ENCODE measurements at places on chromosomes 1 and 21.

DNA sequence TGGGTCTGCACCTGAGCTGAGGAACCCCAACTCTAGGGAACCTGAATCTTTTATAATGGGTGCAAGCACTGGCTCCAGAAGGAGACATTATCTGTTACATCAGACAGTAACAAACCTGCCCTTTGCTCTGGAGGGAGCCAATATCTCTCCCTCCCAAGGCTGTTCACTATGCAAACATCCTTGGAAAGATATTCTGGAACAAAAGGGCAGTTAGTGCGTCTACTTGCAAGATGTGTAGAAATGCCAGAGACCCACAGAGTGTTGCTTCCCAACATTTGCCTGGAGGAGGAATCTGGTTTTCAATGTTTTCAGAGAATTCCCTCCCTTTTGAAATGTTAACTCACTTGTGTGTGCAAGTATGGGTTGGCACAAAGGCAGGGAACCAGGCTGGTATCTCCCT, 31.9 kb downstream of the UMODL1 start:
- DNase-seq = no peak

DNA sequence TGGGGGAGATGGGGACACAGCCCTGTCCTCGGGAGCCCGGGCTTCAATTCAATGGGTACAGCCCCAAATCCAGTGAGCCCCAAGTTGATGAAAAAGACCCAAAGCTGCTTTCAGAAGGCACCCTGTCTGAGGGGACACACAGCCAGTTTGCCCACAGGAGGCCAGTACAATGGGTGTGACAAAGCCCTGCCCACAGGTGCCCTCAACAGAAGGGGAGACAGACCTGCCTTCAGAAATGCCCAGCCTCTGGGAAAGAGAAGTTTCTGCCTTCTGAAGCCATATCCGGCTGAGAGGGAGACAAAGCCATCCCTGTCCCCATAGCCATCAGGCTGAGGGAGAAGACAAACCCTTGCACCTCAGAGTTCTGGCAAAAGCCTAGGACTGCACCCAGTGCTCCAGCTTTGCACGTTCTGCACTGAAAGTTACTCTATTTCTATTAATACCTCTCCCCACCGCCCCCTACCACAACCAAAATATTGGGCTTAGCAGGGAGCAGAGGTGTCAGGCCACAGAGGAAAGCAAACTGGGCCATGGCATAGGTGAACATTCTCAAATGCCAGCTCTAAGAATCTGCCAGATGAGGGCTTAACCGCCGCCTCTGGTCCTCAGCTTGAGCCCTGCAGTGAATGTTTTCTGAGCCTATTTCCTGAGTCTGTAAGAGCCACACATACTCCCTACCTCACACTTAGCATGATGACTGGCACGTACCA, 18.0 kb upstream of the PTAFR start:
- DNase-seq = no peak

- DNase-seq = peak; percentile 26
Observed at GRCh38 chr1:198660341-198661261, 21.8 kb downstream of the PTPRC start.

DNA sequence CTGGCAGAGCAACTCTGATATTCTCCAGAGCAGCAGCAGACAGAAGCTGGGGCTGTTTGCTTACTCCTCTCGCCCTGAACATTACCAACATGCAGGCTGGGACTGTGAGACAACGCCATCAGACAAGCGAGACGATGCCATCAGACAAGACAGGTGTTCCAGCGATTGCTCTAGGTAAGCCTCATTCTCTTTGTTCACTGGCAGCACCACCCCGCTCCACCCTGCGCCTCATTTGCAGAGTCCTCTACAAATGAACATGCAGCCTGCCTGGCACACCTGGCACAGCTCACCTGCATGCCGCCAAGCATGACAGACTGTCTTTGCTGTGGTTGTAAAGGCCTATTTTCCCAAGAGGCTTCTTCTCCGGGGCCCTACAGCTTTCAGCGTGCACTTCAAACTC, 346.2 kb downstream of the SMYD3 start:
- no peak for DNase-seq

GRCh38 chr1:53740621-53741105, 1.7 kb upstream of the GLIS1 start:
- DNase-seq = no peak

GRCh38 chr1:75855010-75855409, 58.3 kb downstream of the MSH4 start:
- no peak for DNase-seq

DNA sequence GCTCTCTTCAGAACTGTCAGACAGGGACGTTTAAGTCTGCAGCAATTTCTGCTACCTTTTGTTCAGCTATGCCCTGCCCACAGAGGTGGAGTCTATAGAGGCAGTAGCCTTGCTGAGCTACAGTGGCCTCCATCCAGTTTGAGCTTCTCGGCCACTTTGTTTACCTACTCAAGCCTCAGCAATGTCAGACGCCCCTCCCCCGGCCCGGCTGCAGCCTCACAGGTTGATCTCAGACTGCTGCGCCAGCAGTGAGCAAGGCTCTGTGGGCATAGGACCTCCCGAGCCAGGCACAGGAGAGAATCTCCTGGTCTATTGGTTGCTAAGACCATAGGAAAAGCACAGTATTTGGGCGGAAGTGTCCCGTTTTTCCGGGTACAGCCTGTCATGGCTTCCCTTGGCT, 89.9 kb upstream of the PDC start:
- DNase-seq = no peak

- DNase-seq = no peak
Observed at GRCh38 chr1:90558126-90558525, 159.0 kb downstream of the BARHL2 start.

- DNase-seq = no peak
Observed at GRCh38 chr1:201841265-201841912, 12.4 kb downstream of the IPO9 start.

- DNase-seq = no peak
Observed at GRCh38 chr21:26148071-26148839, 22.3 kb downstream of the APP start.

DNA sequence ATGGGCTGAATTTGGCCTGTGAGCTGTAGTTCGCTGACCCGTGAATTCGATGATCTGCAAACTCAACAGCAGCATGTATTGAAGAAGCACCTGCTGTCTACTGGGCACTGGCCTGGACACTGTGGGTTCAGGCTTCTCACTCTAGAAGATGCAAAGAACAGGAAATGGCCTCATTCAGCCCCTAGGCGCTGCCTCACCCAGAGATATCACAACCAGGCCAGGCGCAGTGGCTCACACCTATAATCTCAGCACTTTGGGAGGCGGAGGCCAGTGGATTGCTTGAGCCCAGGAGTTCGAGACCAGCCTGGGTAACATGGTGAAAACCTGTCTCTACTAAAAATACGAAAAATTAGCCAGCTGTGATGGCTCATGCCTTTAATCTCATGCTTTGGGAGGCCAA, 23.6 kb downstream of the MFAP2 start:
- DNase-seq = no peak

- no peak for DNase-seq
Observed at GRCh38 chr1:67162954-67163353, 3.3 kb upstream of the IL23R start.

DNA sequence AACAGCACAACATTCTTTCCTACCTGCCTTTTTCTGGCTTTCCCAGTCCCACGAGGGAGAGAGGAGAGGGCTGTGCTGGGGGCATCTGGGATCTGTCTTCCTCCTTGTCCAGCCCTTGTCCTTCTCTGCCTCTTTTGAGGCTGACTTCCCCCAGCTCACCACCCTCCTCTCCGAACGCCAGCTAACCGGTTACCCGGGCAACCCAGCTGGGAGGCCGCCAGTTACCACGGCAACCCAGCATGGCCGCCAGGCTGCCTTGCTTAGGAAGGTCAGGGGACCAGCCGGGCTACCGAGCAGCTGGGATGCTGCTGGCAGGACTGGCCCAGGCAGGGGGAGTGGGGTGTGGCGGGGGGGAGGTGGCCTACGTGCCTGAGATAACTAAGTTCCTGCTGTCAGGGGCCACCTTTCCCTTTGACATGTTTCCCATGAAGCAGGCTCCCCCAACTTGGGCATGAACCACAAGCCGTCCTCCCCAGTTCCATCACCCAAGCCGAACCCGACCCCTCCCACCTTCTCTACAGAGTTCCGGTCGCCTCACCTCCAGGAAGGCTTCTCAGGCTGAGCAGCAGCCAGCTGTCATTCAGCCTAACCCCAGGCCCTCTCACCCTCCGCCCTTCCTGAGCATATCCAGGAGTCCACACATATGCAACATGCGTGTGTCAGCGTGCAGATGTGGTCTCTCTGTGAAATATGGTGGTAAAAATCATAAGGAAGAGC, 8.7 kb downstream of the PLEKHA6 start:
- no peak for DNase-seq

- no peak for DNase-seq
Observed at GRCh38 chr1:167879508-167879907, 34.4 kb downstream of the ADCY10 start.

GRCh38 chr1:117113199-117113598, 8.3 kb downstream of the TRIM45 start:
- DNase-seq = no peak

DNA sequence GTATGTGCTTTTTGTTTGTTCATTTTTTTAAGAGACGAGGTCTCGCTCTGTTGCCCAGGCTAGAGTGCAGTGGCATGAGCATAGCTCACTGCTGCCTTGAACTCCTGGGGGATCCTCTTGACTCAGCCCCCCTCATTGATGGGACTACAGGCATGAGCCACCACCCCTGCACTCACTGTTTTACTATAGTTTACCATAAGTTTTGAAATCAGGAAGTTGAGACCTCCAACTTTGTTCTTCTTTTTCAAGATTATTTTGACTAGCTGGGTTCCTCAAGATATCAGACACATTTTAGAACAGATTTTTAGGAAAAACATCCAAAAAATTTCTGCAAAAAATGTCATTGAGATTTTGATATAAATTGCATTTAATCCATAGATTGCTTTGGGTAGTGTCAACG, 120.4 kb upstream of the FGGY start:
- DNase-seq = no peak

DNA sequence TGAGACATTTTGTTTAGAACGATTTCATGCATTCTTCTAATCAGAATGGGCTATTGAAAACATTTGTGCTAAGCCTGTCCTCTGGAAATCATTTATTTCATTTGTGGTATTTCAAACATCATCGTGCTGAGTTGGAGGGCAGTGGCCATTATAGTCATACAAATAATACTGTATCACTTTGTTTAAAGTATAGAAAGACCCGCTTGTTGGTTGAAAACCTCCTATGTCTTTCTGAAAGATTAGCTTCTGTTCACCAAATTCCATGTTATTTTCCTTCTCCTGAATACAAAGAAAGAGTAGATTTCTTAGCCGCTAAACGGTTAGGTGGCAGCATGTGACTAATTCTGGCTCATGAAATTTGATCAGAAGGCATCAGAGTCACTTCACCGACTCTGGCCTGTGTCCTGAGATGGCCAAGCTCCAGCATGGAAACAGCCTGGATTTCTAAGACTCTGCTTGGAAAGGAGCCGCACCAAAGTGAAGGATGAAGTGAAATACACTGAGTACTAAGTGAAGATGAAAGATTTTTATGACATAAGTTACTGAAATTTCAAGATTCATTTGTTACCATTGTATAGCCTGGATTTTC, 355.1 kb downstream of the USP25 start:
- no peak for DNase-seq

- DNase-seq = no peak
Observed at GRCh38 chr1:244680667-244681066, 27.7 kb downstream of the DESI2 start.

Data from CD4-positive, alpha-beta T cell treated with Interleukin-15 for 1 hour (primary cell).